Mesothelial cell of epicardium (in vitro differentiated cells): ENCODE measurements at places on chromosomes 1 and 21.

- no peak for DNase-seq
Observed at GRCh38 chr1:46401964-46402626, 8.0 kb downstream of the FAAH start.

DNA sequence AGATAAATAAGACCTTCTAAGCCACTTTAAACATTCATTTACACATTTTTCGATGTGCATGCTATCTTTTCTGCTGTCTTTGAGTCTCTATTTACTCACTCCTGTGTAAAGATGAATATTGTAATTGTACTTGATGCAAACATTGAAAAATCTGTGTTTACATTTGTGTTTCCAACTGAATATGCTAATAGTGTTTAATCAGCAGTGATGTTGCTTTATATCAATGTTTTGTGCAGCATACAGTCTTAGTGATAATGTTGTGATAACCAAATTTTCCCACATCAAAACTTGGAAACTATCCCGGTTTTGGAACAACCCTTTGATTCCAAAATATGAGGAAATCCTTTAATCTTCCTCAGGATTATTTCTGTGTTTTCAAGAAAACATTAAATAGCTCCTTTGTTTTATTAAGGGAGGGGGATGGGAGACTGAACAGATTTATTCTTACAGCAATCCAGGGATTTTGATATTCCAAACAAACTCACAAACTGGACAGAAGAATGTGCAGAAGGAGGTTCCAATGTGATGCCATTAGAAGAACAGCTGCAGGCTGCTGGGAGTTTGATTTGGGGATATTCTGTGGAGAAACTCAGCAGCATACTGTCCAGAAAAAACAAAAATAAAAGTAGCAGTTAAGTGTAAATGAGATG lies 248.0 kb downstream of the S1PR1 start:
- no peak for DNase-seq

- DNase-seq = no peak
Observed at GRCh38 chr1:2322581-2323211, 68.7 kb downstream of the MORN1 start.

- no peak for DNase-seq
Observed at GRCh38 chr1:11045428-11046269, 1.4 kb downstream of the MASP2 start.

- no peak for DNase-seq
Observed at GRCh38 chr1:158458263-158458662, 3.4 kb upstream of the OR10K1 start.

DNA sequence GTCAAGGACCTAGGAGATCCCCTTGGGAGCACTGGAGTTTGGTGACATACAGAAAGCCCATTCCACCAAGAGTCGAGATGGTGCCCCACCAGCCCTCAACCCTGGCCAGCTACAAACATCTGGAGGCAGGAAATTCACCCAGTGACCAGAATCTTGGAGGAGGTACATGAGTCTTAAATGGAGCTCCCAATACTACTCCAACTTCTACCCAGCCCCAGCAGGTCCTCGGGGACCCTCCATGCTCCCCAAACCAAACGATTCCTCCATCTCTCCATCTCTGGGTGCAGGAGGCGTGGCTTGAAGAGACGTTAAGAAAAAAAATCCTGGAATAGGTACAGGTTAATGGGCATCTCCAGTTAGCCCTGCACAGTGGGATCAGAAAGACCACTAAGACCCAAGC lies 5.5 kb upstream of the RASSF5 start:
- no peak for DNase-seq

DNA sequence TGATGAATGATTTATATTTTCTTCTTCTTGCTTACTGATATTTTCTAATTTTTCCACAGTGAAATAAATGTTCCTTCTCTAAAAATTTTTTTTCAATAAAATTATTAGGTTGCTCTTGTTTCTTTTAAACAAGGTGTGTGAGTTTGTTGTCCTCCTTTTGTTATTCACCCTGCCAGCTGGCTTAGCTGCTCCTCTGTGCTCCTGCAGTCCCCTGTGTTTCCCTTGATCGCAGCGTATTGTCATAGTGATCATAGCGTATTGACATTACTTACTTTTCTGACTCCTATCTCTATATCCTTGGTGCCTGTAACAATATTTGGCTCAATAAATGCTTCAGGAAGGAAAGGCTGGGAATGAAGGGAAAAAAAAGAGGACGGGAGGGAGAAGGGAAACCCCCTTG lies 24.9 kb upstream of the PODN start:
- DNase-seq = no peak

DNA sequence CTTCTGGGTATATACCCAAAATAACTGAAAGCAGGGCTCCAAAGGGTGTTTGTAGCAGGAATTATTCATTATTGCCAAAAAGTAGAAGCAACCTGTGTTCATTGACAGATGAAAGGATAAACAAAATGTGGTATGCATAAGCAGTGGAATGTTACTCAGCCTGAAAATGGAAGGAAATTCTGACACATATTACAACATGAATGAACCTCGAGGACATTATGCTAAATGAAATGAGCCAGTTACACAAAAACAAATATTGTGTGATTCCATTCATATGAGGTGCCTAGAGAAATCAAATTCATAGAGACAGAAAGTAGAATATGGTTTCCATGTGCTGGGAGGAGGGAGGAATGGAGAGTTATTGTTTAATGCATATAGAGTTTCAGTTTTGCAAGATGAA lies 86.3 kb upstream of the ARTN start:
- DNase-seq = no peak

DNA sequence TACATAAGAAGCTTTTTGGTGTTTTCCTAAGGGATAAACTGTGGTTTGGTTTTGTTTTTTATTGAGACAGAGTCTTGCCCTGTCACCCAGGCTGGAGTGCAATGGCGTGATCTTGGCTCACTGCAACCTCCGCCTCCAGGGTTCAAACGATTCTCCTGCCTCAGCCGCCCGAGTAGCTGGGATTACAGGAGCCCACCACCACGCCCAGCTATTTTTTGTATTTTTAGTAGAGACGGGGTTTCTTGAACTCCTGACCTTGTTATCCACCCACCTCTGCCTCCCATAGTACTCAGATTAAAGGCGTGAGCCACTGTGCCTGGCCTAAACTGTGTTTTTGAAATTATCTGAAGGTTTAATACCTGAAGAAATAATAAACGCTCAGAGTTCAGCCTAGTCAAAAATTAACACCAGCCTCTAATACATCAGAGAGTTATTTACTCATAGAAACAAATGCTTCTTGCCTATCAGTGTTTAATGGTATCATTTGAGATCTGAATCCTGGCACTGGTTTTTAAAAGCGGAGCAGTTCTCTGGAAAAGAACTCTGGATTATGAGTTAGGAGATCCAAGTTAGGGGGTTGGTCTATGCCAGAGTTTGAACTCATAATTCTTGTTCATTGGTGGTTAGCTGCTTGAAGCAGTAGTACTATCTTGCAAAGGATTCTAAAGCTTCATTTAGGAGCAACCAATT lies 28.7 kb downstream of the ARID4B start:
- no peak for DNase-seq

- no peak for DNase-seq
Observed at GRCh38 chr1:230833511-230833910, 34.8 kb downstream of the C1orf198 start.

DNA sequence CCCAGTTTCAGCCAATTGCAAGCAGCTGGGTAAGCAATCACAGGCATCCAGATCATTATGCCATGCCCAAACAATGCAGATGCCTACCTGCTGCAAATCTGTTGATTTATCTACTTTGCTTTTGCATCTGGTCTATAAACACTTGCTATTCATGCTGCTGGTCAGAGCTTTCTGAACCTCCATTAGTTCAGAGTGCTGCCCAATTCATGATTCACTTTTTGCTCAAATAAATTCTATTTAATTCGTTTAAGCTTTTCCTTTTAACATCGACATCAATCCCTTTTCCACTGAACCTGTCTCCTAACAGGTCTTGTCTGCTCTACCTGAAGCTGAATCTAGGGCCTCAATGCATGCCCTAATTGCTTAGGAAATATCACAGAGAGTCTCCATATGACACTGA lies 99.4 kb upstream of the C1orf87 start:
- no peak for DNase-seq

- DNase-seq = no peak
Observed at GRCh38 chr21:46431884-46432488, 26.7 kb upstream of the DIP2A start.

DNA sequence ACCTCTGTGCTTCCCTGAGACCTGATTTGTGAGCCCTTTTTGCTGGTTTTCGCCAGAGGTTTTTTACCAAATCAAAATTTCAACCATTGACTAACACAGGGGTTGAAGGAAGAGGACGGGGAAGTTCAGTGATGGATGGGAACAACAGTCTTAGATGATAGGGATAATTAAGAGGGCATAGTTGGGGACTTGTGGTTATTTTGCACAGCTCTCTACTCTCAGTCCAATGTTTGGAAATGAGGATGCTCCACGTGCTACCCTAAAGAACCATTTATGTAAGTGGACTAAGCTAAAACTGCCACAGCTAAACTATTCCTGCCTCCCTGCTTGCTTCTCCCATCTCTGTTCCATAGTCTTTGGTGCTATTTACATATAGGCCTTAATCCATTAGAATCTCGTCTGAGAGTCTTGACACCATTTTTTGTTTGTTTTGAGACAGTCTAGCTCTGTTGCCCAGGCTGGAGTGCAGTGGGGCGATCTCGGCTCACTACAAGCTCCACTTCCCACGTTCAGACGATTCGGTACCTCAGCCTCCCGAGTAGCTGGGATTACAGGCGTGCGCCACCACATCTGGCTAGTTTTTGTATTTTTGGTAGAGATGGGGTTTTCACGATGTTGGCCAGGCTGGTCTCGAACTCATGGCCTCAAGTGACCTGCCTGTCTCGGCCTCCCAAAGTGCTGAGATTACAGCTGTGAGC lies 684 bp upstream of the MCL1 start:
- DNase-seq = no peak

DNA sequence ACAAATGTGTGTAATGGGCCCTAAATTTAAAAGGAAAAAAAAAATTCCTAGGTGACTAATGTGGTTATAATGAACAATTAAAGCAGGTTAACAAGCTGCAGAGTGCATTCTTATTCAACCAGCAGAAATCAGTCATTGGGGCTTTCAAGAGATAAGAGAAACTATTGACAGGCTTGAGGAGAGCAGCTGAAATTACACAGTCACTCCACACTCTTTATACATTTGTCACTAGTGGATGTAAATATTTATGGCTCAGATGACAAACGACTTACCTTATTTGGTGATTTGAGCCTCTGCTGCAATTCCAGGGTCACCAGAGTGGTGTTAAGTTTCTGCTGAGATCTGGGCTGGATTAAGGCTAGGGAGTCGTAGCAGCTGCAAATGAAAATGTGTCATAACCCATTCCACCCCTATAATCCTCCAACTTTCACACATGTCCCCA lies 896.3 kb downstream of the TTLL7 start:
- DNase-seq = no peak

- DNase-seq = peak; percentile 35
Observed at GRCh38 chr1:180269645-180270529, 39.8 kb downstream of the LHX4 start.

DNA sequence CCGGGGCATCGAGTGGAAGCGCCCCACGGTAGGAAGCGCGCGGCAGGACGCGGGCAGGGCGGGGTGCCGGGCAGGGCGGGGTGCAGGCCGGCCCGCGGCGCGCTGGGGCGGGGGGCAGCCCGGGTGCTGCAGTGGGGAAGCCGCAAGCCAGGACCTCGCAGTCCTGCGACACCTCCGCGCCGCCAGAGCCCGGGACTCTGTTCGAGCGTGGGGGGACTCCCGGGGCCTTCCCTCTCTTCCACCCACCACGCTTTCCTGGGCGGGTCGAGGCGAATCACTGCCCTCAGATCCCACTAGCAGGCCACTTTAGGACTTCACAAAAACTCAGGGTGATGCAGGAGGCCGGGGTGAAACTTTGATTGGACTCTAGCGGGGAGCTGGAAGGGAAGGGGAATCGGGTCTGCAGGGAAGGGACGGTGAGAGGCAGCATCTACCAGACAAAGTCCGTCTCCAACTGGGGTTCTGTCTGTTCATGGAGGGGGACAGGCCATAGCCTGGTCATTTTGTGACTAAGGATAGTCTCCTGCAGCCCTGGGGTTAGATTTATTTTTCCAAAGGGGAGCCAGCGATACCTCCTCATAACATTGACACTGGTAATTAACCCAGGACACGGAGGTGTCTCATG lies 623 bp downstream of the CAPN2 start:
- DNase-seq = no peak

DNA sequence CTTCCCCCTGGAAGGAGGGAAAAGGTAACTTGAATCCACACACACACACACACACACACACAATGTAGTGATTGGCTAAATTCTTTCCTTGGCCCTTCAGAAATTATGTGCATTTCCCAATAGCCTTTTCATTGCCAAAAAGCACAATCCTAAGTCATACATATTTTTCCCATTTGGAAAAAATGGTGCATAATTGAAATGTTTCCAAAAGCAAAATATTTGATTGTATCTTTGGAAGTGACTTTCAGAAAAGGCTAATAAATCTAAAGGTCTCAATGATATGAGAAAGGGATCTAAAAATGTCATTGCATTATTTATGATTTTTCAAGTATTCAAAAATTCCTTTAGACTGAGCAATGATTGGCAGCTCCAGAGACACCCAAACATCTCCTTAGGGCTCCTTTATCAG lies 43.5 kb upstream of the NEK7 start:
- no peak for DNase-seq
